ENCODE measurements at places on chromosomes 3 and 15.

GRCh38 chr15:76942331-76942730 lies 10.8 kb downstream of the RCN2 start:
- no peak for DNase-seq

DNA sequence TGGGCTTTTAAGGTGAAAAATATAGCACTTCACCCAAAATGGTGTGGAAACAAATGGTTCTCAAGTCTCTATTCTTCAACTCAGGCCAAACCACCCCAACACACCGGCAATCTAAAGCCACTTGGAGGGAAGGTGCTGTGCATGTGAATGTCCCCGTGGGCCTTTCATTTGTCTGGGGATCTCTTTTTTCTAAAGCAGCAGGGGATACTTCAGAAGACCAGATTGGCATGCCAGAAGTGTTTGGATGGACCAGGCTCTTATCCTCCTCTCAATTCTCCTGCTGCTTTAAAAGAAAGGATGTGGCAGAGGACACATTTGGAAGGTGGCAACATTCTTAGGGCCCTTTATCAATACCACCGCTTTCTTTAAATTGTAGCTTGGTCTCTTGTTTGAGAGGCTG lies 193.1 kb downstream of the MEIS2 start:
- DNase-seq = no peak

GRCh38 chr3:445960-446359 lies 249.4 kb downstream of the CHL1 start:
- DNase-seq = no peak

DNA sequence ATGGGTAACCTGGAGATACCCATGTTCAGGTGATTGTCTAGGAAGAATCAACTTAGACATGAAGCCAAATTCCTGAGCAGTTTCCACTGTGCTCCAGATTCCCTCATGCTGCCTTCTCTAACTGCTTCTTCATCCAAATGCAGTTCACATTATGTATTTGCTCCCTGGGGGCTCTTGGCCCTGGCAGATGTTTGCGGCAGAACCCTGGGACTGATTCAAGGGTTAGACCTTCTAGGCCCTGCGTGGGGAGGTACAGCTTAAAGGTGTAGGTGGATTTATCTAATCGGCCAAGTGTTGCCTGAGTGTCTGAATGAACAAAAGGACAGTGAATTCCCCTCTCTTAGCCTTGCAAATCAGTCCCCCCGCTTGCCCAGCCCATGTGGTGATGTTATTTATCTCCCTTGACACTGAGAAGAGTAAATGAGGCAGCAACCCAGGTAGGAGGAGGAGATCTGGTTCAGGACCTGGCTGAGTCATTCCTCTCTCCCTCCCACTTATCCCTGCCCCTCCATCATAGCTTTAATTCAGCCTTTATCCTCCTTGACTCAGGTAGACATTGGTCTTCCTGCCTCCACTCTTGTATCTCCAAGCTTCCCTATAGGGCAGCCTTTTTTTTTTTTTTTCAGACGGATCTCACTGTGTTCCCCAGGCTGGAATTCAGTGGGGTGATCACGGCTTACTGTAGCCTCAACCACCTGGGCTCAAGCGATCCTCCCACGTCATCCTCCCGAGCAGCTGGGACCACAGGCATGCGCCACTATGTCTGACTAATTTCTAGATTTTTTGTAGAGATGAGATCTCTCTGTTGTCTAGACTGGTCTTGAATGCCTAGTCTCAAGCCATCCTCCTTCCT lies 54.8 kb downstream of the MAGEF1 start:
- peak; percentile 68 for DNase-seq

- DNase-seq = no peak
Observed at GRCh38 chr3:133890972-133891644, 4.6 kb downstream of the RAB6B start.

DNA sequence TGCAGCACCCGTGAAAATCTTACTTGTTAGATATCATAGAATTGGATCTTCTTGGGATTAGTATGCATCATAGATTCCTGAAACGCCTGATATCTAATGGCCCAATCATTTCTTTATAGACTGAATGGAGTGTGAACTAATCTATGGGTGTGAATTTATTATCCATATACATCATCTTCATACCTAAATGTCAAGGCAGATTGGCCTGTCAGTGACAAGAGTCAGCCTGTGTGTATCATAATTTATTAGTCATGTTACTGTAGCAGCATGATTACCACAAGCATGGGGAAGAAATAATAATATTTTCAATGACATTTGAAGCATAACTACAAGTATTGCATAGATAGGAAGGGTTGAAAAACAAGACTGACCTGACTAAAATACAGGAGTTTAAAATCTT lies 235.8 kb downstream of the RAP2B start:
- peak; percentile 18 for DNase-seq

DNA sequence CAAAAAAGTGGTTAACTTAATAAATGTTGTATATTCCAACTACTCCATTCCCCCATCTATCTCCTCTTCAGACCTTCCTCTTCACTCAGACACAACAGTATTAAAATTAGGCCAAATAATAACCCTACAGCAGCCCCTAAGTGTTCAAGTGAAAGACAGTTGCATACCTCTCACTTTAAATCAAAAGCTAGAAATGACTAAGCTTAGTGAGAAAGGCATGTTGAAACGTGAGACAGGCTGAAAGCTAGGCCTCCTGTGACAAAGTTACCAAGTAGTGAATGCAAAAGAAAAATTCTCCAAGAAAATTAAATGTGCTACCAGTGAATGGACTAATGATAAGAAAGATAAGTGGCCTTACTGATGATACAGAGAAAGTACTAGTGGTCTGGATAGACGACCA lies 71.7 kb downstream of the ANKRD28 start:
- DNase-seq = peak; percentile 23

DNA sequence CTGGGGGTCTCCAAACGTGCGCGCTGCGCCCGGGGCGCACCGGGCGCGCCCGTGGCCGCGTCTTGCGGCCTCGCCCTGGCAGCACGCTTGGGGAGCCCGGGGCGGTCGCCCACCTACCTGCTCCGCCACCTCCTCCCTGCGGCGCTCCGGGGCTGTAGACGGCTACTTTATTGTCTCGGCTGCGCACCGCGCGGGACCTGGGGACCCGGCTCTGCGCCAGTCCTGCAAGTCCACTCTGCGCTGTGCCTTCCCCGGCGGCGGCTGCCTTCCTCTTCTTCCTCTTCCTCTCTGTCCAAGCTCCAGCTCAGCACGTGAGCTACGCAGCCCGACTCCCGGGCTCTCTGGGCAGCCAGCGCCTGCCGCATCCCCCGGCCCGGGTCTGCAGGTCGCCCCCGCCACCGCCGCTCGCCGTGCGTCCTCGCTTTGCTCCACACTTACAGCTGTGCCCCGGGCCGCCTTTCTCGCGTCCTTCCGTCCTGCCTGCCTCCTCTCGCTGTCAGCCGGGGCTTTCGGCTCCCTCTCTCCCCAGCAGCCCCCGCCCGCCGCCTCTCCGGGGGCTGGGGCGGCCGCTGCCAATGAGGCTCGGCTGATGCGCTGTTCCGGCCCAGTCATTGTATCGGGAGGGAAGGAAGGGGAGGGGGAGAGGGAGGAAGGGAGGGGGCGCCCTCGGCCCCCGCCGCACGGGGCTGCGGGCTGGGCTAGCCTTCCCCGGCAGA lies 156.4 kb upstream of the FRMD4B start:
- DNase-seq = peak; percentile 6

GRCh38 chr3:25385807-25386460 lies 42.1 kb upstream of the RARB start:
- DNase-seq = no peak

DNA sequence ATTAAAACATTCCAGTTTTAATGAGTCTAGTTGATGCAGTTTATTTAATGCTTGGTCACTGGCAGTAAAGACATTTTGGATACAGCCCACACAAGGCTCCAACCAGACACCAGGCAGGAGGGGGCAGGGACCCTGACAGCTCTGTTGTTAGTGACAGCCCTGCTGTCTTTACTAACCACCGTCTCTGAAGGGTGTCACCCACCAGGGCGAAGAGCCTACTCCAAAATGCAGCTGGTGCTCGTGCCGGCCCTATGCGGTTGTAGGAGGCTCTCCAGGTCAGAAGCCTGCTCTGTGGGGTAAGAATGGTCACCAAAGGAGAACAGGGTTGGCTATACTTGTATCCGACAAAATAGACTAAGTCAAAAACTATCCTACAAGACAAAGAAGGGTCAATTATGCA lies 132.2 kb downstream of the ATP10A start:
- no peak for DNase-seq

GRCh38 chr15:26864664-26865191 lies 2.1 kb upstream of the GABRA5 start:
- DNase-seq = peak; percentile 56

DNA sequence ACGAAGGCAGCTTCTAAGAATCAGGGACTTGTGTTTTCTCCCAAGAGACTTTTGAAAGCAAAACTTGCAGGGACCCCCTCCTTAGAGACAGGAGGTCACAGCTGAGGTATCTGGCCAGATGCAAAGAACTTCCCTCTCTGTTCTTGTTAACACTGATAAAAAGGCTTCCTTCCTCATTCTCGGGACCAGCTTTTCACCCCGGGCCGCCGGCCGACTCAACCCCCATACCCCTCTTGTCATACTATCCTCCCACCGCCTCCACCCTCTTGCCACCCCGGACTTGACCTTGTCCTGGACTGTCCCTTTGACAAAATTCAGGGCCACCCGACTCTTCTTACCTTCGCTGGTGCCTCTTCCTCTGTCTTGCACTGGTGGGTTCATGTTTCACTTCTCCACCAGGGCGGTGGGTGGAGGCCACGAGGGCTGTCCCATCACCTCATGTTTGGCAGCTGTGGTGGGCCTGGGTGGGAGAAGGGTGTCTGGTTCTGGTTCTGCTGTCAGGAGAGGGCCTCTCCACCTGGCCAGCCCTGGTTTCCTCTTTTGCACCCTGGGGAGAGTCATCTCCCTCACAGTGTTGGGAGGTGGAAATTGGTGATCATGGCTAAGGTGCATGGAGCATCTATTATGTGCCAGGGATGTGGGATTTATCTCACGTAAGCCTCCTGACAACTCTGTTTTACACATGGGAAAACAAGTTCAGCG lies 32.5 kb downstream of the BHLHE40 start:
- DNase-seq = no peak

- DNase-seq = no peak
Observed at GRCh38 chr15:59249816-59250215, 43.2 kb downstream of the LDHAL6B start.

DNA sequence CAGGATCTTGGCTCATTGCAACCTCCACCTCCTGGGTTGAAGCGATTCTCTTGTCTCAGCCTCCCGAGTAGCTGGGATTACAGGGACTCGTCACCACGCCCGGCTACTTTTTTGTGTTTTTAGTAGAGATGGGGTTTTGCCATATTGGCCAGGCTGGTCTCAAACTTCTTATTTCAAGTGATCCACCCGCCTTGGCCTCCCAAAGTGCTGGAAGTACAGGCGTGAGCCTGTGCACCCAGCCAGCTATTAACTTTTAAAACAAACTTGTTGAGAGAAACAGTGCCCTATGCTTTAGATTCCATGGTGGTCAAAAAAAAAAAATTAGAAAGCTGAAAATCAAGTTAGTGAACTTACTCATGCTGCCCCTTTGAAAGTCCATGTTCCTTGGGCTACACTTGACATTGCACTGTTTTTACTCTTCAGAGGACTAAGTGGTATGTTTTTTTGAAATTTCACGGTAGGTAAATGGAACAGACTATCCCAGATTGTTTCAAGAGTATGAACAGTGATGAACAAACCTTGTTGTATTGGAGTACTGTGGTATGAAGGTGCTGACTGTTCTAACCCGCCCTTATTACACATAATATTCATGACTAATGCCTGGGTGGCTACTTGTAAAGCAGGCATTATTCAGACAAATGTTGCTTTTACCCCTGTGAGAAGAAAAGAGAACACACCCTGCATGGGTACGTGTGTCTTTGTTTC lies 206.9 kb downstream of the KLHL25 start:
- peak; percentile 36 for DNase-seq

DNA sequence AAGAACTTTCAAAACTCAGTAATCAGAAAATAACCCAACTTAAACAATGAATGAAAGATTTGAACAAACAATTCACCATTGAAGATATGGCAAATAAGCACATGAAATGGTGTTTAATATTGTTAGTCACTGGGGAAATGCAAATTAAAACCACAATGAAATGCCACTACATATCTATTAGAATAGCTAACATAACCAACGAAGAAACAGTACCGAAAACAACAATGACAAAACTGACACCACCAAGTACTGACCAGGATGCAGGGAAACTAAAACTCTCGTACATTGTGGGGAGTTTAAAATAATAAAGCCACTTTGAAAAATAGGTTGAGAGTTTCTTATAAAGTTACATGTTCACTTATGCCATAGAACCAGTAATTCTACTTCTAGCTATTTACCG lies 69.1 kb downstream of the KBTBD8 start:
- no peak for DNase-seq

- no peak for DNase-seq
Observed at GRCh38 chr3:28173836-28174235, 67.6 kb upstream of the CMC1 start.

- peak; percentile 37 for DNase-seq
Observed at GRCh38 chr15:81560405-81560804, 186.4 kb upstream of the TMC3 start.

GRCh38 chr15:91605576-91605975 lies 247.9 kb upstream of the SLCO3A1 start:
- DNase-seq = no peak

DNA sequence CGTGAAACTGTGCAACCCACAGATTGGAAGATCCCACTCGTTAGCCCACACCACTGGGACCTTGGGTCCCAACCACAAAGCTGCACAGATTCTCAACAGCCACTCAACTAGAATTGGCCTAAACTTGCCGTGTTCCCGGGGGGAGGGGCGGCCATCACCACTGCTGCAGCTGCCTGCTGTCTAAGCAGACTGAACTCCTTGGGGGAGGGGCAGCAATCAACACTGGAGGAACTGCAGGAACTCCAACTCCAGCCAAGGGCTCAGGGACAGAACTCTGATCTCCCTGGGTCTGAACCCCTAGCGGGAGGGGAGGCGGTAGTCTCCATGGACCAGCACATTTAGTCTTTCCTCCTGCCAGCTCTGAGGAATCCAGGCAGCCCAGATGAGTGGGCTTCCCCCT lies 205.9 kb downstream of the RSL24D1 start:
- DNase-seq = no peak

Data from fibroblast of skin of scalp (primary cell).